ENCODE measurements at places on chromosomes 12 and 14.

- no peak for DNase-seq
Observed at GRCh38 chr12:6193853-6194815, 6.1 kb upstream of the CD9 start.

GRCh38 chr12:24226745-24227350, 277.4 kb upstream of the SOX5 start:
- DNase-seq = no peak

DNA sequence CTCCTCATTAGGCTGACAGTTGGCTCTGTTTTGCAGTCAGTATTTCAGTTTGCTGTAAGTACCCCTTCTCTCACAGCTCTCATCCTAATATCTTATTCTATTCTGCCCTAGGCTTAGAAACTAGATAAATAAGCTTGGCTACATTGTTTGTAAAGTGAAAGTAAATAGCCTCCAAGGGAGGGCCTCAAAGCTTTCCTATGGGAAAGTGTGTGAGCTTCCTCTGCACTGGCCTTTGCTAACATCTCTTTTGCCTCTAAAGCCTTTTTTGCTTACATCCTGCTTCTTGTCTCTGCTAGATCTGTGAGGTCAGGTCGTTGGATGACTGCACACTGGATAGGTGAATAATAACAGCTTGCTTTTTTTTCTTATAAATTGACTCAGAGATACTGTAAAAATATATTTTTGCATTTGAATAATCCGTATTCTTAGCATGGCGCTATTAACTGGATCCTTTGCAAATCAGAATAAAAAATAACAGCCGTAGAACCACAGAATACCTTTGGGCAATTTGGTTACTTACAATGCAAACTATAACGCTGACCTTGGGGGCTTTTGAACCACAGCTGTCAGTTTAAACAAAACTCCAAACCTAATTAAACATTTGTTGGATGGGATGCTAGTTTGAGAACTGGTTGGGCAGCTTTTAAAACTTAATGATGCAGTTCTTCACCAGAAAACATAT, 55.1 kb downstream of the TTC6 start:
- DNase-seq = no peak

- no peak for DNase-seq
Observed at GRCh38 chr14:32588448-32589320, 259.6 kb downstream of the AKAP6 start.

DNA sequence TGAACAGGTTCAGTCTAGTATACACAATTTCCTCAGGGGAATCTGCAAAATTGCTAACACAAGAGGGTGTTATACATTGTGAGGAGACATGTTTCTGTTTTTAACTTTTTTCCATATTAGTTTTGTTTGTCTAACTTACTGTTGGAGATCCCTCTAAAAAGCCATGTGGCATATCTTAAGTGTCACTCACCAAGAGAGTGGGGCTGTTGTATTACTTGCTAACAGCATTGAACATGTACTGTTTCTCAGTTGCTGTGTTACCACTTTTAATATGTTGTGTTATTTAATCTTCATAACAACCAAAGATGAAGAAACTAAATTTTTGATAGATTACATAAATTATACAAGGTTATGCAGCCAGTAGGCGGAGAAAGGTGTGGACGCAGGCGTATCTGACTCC, 154.3 kb upstream of the NPAS3 start:
- no peak for DNase-seq

- DNase-seq = no peak
Observed at GRCh38 chr14:24481622-24482324, 26.3 kb downstream of the CMA1 start.

DNA sequence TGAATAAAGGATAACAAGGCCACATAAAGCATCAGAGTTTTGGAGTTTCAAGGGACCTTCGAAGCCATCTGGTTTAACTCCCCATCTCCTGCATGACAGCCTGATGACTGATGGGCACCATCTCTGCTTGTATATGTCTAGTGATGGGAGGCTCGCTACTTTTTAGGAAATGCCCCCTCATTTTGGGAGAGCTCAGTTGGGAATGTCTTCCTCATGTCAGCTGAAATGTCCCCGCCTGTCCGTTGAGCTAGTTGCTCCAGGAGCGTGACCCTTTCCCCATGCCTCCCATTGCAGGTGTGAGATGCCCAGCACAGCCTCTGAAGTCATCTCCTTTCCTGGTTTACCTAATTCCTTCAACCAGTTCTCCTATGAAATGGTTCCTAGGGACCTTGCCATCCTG, 69.6 kb upstream of the CAPRIN2 start:
- DNase-seq = no peak

GRCh38 chr14:55105991-55106390, 23.1 kb upstream of the LGALS3 start:
- DNase-seq = no peak

GRCh38 chr12:98085046-98085755, 430.2 kb upstream of the TMPO start:
- no peak for DNase-seq

DNA sequence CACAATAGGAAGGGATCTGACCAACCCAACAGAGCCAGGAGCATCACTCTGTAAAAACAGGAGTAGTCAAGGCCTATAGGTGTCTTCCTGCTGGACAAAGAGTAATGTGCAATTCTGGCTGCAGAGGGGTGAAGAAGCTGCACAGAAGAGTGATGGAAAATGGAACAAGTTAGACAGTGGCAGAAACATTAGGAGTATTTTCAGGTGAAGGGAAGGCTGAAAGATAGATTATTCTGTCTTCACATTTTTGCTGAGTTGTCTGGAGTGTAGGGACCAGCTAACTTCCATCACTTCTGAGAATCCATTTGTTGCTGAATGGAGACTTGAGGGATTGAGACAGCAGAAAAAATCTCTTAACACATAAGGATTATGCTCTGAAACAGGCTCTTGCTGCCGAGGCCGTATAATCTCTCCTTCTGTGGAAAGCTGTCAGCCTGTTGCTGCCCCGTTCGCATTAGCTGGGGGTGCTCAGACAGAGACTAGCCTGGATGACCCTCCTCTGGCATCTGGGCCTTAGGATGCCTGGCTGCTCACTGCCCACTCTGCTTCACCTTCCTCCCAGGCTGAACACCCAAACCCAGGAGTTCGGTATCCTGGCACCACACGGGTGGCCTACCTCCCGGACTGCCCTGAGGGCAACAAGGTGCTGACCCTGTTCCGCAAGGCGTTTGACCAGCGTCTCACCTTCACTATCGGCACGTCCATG, 3.1 kb upstream of the ARHGEF25 start:
- no peak for DNase-seq
